ENCODE measurements at places on chromosomes 11 and 22.
A peak's percentile ranks its signal among the peaks of the same experiment; 100 is the strongest.

DNA sequence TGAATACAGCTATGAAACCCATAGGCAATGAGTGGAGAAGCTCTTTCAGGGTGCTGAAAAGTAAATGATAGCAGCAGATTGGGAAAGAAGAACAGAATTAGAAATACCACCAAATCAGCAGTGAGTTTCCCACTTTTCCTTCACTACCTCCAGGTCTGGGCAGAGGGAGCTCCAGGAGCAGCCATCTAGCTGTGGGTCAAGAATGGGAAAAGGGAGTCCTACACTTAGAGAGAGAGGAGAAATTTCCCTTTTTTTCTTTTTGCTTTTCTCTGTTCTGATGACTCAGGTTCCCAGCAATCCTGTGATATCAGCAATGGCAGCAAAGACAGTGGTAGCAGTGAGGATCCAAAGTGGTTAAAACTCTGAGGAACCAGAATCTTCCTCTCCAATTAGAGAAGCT lies 263.9 kb downstream of the NXPE2 start:
- no peak for DNase-seq

GRCh38 chr11:59078435-59078834 lies 7.7 kb upstream of the GLYATL1B start:
- no peak for DNase-seq

GRCh38 chr11:60764879-60765278 lies 8.2 kb downstream of the MS4A15 start:
- DNase-seq, result no peak

- DNase-seq, result no peak
Observed at GRCh38 chr11:74696939-74697675, 34.1 kb downstream of the CHRDL2 start.

DNA sequence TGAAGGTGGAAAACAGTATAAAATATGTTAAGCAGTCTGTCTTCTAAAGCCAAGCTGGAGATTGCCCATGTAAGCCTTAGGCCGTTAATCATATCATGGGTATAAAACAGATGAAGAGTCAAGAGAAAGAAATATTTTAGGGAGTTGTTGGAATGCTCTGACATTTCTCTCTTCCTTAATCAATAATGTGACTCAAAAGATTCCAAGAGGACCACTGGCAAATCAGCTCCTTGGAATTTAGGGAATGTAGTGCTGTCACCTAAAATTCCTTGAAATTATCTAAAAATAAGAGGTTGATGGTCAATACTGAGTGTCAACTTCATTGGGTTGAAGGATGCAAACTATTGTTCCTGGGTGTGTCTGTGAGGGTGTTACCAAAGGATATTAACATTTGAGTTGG lies 525.9 kb downstream of the KCNA4 start:
- DNase-seq, result no peak

DNA sequence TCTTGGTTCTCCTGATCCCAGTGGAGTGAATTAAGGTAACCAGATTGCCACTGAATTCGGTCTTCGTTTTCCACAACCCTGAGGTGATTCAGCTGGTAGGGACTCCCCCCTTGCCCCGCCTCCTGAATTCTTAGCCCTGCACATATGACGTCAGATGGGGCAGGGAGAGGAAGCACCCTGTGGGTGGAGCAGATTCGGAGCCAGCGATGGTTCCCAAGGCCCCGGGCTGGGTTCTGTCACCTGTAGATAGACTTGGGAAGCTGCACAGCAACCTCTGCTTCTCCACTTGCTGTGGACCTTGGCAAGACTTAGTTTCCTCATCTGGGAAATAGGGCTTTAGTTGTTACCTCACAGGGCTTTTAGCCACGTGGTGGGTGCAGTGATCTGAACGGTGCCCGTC lies 67.8 kb downstream of the CTTN start:
- DNase-seq, result no peak

- no peak for DNase-seq
Observed at GRCh38 chr11:10351435-10351764, 46.5 kb downstream of the ADM start.

DNA sequence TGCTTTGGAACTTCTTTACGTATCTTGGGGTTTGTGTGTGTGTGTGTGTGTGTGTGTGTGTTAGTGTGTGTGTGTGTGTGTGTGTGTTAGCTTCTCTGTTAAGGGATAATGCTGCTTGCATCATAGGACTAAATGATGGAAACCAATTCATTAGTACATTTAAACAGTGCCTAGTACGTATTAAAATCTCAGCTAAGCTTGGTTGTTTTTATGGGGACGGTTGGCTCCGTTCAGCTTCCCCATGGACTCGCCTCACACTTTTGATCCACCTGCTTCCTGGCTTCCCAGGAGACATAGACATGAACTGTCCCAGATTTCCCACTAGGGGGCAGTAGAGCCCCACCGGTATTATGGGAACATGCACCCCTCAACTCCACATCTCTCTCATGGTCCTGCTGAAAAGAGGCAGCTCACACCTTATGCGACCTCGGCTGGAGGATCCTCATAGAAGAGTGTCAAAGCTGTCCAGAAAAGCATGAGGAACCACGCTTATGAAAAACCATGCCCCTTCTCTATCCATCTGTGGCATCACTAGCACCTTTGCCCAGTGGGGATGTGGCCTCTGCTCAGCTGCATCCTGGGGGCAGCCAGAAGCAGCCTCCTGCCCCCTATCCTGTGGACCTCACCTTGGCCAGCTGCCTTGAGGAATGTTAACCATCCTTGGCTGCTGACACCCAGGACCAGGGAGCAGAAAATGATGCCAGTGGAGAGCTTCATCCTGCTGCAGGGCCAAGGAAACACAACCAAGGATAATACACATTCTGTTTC lies 9.7 kb upstream of the SAAL1 start:
- DNase-seq, result peak; percentile 79

DNA sequence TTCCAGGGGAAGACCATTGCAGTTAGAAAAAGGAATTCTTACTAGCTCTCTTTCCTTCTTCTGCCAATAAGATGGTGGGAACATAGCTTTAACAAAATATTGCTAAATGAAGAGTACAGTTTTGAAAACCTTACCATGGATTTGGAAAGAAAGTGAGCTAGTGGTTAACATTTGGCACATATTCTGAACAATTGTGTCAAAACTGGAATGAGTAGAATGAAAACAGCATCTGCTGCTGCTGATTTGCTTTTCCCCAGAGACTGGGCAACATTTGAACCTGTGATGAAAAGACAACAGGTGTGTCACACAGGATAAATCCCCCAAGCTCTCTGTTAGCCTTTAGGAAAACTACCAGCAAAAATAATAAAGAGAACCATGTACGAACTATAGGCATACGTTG lies 761.4 kb downstream of the KCNA4 start:
- DNase-seq, result no peak

- DNase-seq, result peak; percentile 37
Observed at GRCh38 chr22:36936362-36937116, 23.1 kb downstream of the CSF2RB start.

GRCh38 chr11:19658344-19658743 lies 54.3 kb upstream of the NAV2 start:
- no peak for DNase-seq

GRCh38 chr22:29647954-29648737 lies 44.7 kb downstream of the NF2 start:
- no peak for DNase-seq

GRCh38 chr11:45265969-45266675 lies 20.0 kb downstream of the SYT13 start:
- DNase-seq, result no peak

- DNase-seq, result no peak
Observed at GRCh38 chr11:132920451-132921096, 611.7 kb downstream of the OPCML start.

DNA sequence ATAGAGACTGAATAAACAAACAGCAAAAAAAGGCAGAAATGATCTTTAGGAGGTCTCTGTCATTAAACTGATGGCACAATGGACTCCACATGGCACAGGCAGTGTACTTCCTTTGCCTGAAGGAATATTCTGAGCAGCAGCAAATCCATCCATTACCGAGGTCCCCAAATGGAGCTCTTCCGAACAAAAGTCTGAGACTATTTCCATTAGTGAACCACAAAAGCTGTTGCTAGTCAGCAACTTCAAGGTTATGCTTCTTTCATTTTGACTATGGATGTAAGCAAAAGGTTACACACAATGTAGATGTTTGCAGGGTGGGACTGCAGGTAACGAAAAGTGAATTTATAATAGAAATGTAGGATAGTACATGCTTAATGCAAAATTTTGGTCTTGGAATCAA lies 14.5 kb downstream of the NARS2 start:
- no peak for DNase-seq

DNA sequence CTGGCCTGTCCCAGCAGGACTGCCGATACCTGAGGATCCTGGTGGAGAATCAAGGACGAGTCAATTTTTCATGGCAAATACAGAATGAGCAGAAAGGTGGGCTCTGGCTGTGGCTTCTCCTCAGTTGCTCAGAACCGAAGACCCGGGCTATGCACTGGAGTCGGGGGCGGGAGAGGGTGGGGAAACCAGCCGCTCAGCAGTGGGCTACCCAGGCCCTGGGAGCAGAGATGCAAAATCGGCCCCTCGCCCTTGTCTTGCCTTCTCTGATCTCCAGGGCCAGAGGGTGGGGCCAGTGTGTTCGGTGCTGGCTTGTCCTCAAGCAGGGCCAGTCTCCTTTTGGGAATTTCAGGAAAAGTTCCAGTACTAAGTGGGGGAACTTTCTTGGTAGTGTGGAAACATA lies 18.4 kb upstream of the GLB1L2 start:
- DNase-seq, result no peak

DNA sequence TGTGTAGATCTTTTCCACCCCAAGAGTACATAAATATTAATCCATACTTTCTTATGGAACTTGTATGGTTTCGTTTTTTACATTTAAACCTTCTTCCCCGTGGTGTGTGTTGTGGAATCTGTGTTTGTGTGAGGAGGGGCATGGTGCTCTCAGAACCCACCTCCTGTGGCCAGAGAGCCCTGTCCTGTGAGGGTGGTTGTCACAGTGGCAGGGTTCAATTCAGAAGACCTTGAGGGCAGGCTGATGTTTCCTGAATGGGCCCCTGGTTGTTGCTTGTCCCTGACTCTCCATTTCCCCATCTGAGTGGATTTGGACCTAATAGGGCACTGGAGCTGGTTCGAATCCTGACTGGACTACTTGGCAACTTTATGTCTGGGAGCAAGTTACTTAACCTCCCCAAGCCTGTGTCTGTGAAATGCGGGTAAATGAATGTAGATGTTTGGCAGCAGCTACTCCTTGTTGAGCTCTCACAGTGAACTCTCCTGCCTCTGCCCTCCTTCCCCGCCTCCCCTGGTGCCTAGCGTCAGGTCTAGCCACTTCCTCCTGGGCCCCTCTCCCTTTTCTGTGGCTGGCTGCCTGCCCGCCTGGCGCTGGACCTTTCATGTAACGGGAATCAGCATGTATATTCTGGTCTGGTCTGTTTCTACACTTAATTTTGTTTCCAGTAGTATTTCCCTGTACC lies 7.3 kb downstream of the NEAT1 start:
- DNase-seq, result peak; percentile 71

DNA sequence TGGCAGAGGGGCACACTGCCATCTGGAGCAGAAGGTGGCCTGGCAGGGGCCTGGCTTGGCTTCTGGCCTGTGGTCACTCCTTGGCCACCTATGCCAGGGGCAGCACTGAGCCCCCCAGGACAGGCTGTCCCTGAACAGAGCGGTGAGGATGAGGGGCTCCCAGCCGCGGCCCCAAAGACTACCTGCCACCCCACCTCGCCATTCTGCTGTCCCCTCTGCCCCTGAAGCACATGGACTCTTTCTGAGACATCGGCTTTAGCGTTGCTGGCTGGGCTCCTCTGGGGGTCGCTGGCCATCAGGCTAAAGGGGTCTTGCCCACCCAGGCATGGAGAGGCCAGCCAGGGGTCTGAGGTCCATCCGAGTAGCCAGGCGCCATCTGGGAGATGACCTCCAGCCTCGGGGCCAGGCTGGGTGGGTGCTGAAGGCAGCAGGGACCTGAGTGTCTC lies 87.8 kb downstream of the WNT7B start:
- DNase-seq, result no peak

GRCh38 chr22:35377735-35378134 lies 3.2 kb upstream of the HMOX1 start:
- DNase-seq, result no peak

- no peak for DNase-seq
Observed at GRCh38 chr22:49812838-49813237, 14.8 kb downstream of the BRD1 start.

GRCh38 chr22:35432228-35432905 lies 32.4 kb downstream of the MCM5 start:
- DNase-seq, result no peak

DNA sequence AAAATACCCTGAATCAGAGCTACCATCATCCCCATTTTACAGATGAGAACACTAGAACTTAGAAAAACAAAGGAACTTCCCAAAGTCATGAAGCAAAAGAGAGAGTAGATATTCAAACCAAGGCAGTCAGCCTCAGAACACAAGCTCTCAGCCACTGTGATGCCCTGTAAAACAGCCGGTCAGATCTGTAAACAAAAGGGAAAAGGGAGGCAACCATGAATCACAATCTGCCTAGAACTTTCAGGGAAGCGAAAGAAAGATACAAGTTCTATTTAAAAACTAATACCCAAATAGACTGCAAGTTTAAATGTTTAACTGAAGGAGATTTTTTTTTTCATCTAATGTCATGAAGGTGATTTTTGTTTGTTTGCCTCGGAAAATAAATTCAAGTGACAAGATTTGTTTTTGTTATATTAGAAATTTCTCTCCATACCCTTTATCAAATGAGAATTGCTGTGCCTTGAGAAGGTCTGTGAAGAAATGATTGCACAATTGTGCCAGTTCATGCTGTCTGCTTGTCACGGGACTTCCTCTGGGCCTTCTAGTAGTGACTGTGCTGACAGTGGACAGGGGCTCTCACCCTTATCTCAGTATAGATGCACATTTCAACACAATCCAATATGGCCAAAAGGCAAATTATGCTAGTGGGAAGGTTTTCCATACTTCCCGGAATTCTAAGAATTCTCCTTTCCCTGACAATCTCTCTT lies 11.7 kb downstream of the SAA1 start:
- DNase-seq, result no peak

DNA sequence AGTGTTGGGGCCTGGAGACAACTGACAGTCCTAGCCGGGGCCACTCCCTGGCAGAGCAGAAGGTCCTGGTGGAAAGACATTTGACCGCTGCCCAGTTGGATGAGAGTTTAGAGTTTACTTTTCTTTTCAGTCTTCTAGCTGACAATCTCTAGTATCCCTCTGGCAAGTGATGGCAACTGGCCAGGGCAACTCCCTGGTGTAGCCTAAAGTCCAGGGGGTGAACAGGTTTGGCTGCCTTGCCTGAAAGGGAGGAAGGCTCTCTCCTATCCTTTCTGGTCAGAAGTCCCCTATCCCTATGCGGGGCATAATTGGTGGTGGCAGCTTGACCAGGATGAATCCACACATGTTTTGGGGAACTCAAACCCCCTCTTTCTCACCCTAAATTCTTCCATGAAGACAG lies 16.8 kb upstream of the MSANTD2 start:
- DNase-seq, result no peak
